ENCODE measurements at places on chromosomes 1 and 21.

DNA sequence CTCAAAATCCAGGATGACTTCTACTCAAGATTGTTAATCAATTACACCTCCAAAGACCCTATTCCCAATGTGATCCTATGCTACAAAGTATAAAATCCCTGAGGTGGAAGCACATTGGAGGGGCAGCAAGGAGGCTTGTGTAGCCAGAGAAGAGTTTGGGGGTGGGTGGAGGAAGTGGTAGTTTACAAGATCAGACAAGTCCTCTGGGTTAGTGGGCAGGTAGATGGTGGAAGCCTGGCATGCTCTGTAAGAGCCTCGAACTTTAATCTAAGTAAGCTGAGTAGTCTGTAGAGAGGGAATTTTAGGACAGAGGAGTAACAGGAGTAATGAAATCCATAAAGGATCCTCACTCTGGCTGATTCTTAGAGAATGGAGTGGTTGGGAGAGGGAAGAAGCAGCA lies 65.0 kb upstream of the KCTD3 start:
- no peak for DNase-seq

DNA sequence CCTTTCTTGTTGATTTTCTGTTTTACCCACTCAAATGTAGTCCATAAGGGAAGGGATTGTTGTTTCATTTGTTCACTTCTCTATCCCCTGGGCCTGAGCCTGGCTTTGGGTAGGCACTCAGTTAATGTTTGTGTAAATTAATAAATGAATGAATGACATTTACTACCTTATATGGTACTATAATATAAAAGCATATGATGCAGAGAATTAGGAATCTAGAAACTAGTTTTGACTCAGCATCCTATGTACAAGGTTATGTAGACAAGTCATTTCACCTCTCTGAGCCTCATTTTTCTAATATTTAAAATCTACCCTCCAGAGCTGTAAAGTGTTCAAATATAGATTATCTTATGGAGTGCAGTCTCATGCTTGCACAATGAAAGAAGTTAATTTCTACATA lies 68.9 kb upstream of the S1PR1 start:
- no peak for DNase-seq

- no peak for DNase-seq
Measured at GRCh38 chr1:197685785-197686184, 89.5 kb downstream of the DENND1B start.

- DNase-seq = no peak
Measured at GRCh38 chr21:44370027-44370735, 16.8 kb downstream of the TRPM2 start.

DNA sequence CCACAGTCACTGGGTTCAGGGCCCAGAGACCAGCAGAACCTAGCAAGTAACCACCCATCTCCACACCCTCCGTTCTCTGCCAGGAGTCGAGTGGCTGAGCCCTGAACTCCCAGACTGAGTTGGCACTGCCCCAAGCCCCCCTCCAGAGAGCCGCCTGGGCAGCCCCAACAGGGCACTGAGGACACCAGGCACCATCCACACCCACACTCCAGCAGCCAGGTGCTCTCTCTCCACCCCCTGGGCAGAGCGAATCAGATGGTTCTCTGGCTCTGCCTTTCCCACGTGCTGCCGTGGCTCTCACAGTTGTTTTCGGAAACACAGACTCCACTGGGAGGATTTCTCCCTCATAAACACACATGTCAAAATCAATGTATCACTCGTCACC lies 13.6 kb downstream of the WDR4 start:
- no peak for DNase-seq

DNA sequence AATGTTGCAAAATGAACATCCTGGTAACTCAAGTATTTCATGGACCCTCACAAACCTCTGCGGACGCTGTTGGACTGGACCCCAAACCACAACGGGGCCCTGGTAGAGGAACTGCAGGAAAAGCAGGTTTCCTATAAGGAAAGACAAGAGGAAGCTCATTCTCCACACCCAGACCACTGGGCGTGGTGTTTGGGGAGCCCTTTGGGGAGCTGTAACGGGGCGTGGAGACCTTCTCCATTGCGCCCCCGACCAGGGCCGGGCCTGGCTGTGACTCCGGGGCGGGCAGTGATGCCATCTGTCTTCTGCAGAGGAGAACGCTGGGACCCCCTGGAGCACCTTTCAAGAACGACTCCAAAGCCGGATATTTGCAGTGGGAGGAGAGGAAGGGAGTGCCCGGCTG lies 30.0 kb upstream of the AGPAT3 start:
- DNase-seq = no peak

DNA sequence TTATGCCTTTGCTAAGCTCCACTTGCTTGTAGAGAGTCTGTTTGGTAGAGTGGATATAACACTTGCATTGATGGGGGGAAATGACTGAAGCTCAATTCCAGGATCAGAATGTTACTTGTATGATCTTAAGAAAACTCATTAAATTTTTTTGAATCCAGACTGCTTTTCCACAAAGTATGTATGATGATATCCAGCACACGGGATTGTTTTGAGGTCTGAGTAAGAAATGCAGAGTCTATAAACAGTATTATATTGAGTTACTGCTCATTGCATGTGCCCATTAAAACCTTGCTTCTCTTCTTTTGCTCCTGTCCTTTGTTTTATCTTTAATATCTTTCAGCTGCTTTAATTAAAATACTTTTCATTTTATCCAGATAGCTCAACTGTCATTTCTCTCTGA lies 570.4 kb upstream of the ZRANB2 start:
- DNase-seq = no peak

GRCh38 chr21:36349315-36349714 lies 29.3 kb downstream of the MORC3 start:
- DNase-seq = no peak

- no peak for DNase-seq
Measured at GRCh38 chr1:159352436-159352835, 50.3 kb downstream of the FCER1A start.
